NCI-H187 treated with DMSO at 0.1 percent for 48 hours (cell line): ENCODE measurements at places on chromosomes 2 and 18.
A peak's percentile ranks its signal among the peaks of the same experiment; 100 is the strongest.

DNA sequence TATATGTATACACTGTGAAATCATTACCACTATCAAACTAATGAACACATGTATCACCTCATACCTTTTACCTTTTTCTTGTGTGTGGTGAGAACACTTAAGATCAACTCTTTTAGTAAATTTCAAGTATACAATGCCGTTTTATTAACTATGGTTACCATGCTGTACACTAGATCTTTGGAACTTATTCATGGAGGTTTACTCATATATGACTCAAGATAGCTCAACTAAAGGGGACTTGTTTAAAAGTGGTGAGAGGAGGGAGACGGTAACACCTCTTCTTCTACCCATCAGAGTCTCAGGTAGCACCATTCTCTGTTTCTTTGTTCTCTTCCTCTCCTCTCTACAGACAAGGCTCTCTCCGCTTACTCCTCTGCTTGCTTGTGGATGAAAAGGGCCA, 36.1 kb upstream of the TMEM178A start:
- no peak for DNase-seq

- no peak for DNase-seq
These were observed 101.6 kb upstream of the TEX51 start for GRCh38 chr2:126796931-126797621.

- DNase-seq = no peak
These were observed 12.7 kb upstream of the TMEM131 start for GRCh38 chr2:98008415-98008814.

- no peak for DNase-seq
These were observed 35.2 kb downstream of the FOSL2 start for GRCh38 chr2:28427741-28428415.

GRCh38 chr18:80104364-80104779, 4.7 kb upstream of the ADNP2 start:
- no peak for DNase-seq

- DNase-seq = no peak
These were observed 87.4 kb upstream of the RBMS1 start for GRCh38 chr2:160581035-160581434.

DNA sequence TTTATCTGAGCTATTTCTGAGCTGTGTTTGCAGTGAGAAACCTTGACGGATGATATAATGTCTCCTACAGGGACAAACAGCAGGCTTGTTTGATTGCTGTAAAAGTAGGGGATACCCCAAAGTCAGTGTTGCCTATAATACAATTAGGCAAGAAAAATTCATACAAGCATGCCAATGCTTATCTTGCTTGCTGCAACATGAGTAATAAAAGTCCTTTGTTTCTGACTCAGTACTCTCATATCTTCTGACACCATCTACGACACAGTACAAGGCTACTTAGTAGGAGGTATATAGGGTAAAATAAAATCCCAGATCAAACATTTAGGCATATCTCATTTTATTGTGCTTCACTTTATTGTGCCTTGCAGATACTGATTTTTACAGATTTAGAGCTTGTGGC, 33.0 kb downstream of the ERBB4 start:
- DNase-seq = no peak

GRCh38 chr18:3689986-3690763, 240.2 kb downstream of the TGIF1 start:
- DNase-seq = no peak

GRCh38 chr2:29923110-29923721, 1.8 kb upstream of the ALK start:
- peak; percentile 26 for DNase-seq

DNA sequence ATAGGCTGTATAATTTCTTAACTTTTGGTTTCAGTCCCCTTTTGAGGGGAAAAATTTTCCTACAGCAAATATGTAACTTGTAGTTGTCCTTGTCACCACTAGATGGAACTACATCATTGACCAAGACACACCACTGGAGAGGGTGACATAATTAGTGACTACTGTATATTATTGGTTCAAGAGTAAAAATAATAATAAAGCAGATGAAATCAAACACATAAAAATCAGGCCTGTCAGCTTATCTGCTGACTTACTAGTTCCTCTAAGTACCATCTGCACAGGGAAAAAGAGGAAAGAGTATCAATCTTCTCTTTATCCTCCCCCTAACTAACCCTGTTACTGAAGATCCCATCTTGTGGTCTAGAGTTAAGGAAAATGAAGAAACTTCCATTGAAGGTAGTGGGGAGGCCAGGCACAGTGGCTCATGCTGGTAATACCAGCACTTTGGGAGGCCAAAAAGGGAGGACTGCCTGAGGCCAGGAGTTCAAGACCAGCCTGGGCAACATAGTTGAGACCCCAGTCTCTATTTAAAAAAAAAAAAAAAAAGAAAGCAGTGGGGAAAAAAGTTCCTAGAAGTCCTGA, 29.6 kb upstream of the ENOSF1 start:
- DNase-seq = no peak

DNA sequence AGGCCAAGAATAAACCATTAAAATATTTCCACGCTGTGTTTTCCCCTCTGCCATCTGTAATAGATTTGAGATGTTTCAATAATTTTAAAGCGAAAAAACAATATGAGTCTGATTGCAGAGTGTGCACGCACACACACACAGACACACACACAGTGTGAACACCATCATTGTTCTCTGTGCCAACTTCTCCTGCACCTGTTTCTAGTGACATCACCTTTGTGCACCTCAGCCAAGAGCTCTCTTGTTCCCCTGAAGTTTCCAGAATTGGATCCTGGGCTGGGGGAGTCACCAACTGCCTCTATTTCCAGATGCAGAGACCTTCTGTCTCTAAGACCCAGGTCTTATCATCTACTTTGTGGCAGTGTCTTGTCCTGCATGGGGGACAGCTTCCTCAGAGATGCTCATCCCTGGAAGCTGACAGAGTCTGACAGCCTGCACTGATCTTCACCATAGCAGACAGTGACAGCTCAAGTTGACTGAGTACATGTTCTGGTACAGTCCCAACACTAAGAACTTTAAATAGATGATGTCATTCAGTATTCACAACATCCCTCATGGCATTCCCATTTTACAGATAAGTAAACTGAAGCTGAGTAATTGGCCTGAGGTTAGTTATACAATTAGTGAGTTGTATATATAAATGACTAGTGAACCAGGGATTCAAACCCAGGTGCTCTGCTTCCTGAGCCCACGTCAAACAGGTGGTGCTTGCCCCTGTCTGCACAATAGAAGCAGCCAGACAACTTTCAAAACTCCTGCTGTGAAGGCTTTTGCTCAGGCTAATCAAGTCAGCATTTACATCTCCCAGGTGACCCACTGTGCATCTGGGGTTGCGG, 39.4 kb downstream of the ACOXL start:
- DNase-seq = no peak

- no peak for DNase-seq
These were observed 140.5 kb upstream of the TNP1 start for GRCh38 chr2:217000406-217000805.

DNA sequence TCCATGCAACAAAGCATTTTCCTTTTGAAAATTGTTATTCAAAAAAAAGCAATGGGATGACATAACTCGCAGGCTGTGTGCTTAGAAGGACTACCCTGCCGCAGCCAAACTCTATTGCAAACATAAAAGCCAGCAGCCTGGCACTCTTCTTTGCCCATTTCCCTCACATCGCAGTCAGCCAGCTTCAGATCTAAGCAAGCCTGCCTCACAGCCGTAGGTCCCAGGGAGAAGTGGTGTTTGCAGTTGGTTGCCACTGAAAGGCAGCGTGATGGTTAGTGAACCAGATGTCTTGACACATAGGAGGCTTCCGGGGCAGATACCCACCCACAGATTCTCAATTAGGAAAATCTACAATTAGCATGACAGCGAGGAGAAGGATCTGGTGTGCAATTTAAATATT, 655.2 kb downstream of the RNF144A start:
- no peak for DNase-seq

GRCh38 chr2:218993345-218994315, at the start of gene CRYBA2:
Gene CRYBA2, minus strand, starts transcription at chr2:218993422. Its CDS starts 246 bp downstream, at chr2:218993176.
- no peak for DNase-seq

DNA sequence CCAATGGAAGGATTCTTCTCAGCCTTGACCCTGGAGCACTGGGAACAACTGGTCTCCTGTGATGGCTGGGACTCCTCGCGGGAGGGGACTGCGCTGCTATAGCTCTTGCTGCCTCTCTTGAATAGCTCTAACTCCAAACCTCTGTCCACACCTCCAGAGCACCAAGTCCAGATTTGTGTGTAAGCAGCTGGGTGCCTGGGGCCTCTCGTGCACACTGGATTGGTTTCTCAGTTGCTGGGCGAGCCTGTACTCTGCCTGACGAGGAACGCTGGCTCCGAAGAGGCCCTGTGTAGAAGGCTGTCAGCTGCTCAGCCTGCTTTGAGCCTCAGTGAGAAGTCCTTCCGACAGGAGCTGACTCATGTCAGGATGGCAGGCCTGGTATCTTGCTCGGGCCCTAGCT, 28.8 kb downstream of the LIPG start:
- DNase-seq = no peak

GRCh38 chr18:44967599-44967998, 286.9 kb downstream of the SETBP1 start:
- no peak for DNase-seq

- DNase-seq = no peak
These were observed 431 bp upstream of the EIF5B start for GRCh38 chr2:99336804-99337112.

GRCh38 chr2:148649936-148650335, 5.4 kb downstream of the EPC2 start:
- DNase-seq = no peak

DNA sequence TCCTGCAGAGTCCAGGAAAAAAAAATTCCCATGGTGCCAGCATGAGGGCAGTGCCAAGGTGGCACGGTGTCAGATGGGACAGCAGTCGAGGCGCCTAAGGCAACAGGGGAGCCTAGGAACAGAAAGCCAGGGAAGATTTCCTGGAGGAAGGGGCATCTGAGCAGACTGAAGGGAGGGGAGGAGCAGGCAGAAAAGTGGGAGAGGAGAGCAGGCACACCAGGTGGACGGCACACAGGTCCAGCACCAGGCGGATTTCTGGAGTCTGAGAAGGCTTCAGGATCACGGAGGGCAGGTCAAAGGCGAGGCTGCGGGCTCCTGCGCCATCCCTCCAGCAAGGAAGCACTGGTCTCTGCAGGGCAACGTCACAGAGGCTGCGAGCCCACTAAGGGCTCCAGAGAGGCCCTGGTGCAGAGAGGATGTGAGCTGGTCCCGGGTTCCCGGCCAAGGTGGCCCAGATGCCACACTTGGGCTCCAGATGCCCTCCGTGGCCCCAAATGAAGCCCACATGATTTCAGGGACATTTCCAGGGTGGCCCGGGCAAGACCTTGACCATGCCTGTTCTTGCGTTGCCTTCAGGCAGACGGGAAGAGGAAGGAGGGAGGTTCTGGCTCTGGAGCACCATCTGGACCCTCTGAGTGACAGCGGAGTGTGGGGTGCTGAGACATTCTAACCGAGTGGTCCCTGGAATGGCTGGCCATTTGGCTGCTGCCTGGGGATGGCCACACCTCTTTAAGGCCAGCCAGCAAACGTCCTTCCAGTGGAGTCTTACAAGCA, 4.1 kb downstream of the HS6ST1 start:
- no peak for DNase-seq

- DNase-seq = no peak
These were observed 23.6 kb downstream of the COX7A2L start for GRCh38 chr2:42337356-42337820.

GRCh38 chr2:104853534-104854497, at the start of gene POU3F3:
Gene POU3F3, plus strand, starts transcription at chr2:104854115. Its CDS starts 1,396 bp downstream, at chr2:104855511.
- DNase-seq = no peak

DNA sequence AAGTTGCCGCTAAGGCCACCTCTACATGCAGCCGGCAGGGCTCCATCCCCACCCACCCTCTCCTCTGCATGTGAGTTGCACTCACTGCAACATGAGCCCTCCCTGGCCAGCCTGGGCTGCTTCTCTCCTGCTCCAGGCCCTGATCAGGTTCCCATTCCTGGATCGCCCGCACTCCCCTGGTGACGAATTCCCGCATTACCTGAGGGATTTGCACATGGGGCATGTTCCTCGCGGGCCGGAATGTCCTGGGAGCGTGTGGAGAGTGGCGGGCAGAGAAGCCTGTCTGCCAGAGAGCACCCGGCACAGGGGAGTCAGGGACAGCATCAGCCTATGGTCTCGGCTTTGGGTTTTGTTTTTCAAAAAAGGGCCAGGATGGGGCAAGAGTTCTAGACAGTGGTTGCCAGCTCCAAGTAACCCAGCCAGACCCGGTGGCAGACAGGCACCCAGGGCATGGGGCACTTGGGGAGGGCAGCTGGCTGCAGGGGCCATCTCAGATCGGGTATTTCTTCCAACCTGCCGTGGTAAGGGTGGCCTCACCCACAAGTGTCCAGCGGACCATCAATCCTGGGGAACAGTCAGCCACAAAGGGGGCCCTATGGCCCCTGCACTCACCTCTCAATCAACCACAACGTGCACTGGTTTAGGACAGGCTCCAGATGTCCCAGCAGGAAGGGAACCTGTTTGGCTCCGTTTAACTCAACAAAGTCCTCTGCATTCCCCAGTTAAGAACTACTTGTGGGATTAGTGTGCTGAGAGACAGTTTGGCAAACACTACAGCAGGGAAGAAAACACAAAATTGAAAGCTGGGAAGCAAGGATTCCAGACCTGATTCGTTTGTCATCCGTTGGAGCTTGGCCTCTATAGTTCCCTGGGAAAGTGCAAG, 187.7 kb downstream of the SMAD7 start:
- no peak for DNase-seq

- no peak for DNase-seq
These were observed 149.7 kb upstream of the PARD3B start for GRCh38 chr2:204395539-204395938.

DNA sequence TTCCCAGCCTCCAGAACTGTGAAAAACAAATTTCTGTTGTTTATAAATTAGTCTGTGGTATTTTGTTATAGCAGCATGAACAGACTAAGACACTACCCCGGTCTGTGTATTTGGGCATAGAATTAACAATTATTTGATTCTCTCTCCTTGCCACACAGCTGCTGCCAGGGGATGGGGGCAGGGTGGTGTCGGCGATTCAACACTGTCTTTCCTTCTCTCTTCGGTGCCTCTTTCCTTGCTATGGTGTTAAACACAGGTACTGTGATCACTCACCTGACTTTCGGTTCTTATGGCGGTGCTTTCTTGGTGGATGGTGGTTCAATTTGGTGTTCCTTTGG, 50.8 kb upstream of the CTAGE1 start:
- no peak for DNase-seq

DNA sequence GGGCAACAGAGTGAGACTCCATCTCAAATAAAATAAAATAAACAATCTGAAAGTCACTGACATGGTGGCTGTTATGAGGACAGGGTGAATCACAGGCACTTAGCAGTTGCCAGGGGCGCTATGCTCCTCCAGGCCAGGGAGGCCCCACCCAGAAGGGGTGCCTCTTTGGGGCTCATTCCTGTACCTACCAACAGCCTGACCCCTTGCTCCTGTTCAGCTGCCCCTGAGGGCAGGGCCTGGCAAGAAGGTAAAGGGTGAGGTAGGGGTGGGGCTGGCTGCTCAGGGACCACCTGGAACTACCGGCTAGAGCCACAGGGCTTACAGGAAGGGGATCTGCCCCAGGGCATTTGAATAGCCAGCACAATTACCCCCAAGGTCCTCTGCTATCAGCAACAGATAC, 60.3 kb downstream of the INPP5D start:
- no peak for DNase-seq

- no peak for DNase-seq
These were observed 80.9 kb downstream of the CHRNA1 start for GRCh38 chr2:174683392-174683759.
